Stimulated activated CD8-positive, alpha-beta memory T cell treated with anti-CD3 and anti-CD28 coated beads, Interleukin-4, amount 100 ng/mL, for 1 hour (primary cell): ENCODE measurements at places on chromosomes 1 and 21.

DNA sequence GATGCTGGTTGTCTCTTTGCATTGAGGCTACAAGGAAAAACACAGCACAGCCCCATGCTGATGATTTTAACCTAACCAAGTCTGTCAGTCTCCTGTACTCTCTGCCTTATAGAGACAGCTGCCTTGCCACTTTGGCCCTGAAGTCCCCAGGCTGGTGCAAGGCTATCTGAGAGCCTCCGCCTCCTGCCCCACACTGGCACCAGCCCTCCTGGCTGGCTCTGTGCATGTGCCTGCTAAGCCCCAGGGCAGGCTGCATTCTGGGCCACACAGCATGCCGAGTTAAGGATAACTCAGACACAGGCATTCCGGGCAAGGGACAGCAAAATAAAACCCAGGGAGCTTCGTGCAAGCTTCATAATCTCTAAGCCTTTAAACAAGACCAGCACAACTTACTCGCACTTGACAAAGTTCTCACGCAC is 910 bp downstream of the RUNX1 start:
- DNase-seq = no peak

GRCh38 chr1:45622524-45623394 is 1.1 kb downstream of the CCDC17 start:
- no peak for DNase-seq

GRCh38 chr1:80779275-80779674 is 1021.5 kb upstream of the ADGRL2 start:
- no peak for DNase-seq

GRCh38 chr1:54579337-54579781 is 31.3 kb downstream of the ACOT11 start:
- DNase-seq = no peak

GRCh38 chr1:221777431-221778072 is 35.7 kb upstream of the DUSP10 start:
- no peak for DNase-seq

DNA sequence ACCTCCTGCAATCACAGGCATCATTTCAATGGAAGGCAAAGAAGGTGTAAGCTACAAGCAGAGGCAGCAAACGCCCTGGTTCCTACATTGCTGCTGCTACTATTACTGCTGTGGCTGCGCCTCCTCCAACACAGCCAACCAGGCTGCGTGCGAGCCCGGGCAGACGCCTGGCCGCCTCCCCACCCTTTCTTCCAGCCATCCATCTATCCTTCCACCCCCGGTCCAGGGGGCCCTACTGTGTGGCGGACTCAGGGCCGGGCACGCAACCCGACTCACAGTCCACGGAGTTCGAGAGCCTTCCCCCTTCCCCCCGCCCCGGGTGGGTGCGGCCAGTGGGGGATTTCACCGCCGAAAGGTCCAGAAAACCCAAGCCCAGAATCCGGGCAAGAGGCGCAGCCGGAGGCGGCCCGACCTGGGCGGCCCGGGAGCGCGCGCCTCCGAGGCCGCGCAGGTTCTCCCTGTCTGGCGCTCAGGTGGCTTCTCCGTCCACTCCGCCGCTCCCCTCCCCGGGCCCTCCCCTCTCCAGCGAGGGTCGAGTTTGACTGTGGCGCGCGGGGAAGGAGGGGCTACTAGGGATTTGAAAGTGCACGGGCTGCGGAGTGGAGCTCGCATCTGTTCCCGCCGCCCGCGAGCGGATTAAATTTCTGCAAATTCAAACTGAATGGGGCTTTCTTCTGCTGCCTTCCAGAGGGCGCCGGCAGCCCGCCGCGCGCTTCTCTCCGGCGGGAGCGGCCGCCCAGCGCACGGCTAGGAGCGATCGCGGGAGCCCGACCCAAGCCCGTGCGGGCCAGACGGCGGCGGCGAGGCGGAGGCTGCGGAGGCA is at the start of gene HUNK:
Gene HUNK, plus strand, starts transcription at position 569 of the 823 bp plus-strand sequence. CDS start 655 bp downstream, outside the sequence.
- no peak for DNase-seq
